Right atrium auricular region (tissue), 2 donors: ENCODE measurements at places on chromosomes 5 and 9. TPM values are rescaled to one million over a fixed set of nuclear protein-coding genes. Genes with fewer than 3 reads are reported as not detected.

DNA sequence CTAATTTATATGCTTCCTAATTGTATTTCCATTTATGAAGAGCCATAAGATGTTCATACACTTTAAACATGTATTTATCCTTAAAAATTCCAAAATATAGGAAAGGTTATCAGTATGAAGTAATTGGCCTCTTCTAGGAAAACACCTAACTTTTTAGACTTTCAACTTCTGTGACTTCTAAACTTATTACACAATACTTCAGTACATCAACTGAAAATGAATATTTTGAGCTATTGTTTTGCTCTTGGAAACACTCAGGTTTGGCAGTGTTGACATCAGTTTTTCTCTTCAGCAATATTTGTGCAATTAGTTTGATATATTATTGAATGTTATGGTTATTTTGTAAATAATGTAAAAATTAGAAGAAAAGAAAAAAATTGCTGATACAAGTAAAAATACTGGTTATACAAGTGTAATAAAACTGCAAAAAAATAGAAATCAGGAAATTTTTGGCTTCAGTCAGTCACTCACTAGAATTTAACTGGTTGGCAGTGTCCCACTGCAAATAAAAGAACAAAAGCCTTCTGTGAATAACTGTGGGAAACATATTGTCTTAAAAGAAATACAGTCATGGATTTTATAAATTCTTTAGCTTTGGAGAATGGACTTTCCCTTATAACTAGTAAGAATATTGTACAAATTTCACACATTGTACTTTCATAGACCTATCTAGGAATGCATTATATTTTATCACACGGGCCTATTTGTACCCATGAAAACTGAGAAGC is 635.9 kb downstream of the TLE1 start:
- DNase-seq, result no peak

GRCh38 chr5:31639481-31640411 is 815 bp downstream of the PDZD2 start:
- no peak for DNase-seq

GRCh38 chr9:73050065-73050816 is 97.4 kb upstream of the ALDH1A1 start:
- DNase-seq, result no peak

DNA sequence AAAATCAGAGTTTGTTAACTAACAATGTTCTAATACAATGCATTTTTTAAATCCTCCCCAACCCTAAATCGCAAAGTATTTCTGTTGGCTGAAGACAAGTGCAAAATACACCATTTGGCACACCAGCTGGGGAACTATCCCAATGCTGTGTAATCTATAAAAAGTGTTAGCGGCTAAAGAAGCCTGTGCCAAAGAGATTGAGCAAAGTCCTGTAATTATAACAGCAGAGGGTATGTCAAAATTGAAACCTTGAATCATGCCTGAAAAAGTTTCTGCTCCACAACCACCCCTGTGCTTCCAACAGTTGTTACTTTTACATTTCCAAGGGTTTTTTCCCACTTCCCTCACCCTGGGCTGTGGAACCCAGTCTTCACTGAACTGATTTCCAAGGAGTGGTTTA is 83.1 kb upstream of the PLPP6 start:
- no peak for DNase-seq

DNA sequence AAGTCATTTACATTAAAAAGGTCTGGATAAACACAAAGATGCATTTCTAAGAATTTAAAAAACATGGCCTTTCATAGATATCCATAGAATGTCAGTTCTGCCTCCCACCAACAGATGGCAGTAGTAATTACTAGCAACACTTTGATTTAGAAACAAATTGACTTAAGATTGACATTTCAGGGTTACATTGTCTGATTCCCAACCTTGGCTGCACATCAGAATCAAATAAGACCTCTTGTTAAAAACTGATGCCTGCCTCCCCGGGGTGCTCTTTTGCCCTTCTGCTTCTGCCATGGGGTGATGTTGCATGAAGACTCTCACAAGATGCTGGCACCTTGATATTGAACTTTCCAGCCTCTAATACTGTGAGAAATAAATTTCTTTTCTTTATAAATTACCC is 146.2 kb upstream of the GPR151 start:
- DNase-seq, result no peak

GRCh38 chr9:87465816-87466215 is 31.9 kb upstream of the DAPK1 start:
- no peak for DNase-seq

DNA sequence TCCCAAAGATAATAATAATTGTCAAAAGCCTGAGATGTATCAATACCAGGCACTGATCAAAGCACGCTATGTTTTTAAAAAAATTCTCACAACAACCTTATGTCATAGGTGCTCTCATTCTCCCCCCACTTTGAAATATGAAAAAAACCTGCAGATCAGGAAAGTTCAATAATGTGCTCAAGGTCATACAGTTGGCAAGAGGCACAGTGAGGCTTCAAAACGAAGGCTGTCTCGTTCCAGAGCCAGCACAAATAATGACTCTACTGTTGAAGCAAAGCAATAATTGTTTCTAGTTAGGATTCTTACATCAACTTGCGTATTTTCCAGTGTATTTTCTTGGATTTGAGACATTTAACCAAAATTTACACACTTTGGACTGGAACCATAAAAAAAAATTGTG is 88.3 kb downstream of the RAB3C start:
- no peak for DNase-seq

DNA sequence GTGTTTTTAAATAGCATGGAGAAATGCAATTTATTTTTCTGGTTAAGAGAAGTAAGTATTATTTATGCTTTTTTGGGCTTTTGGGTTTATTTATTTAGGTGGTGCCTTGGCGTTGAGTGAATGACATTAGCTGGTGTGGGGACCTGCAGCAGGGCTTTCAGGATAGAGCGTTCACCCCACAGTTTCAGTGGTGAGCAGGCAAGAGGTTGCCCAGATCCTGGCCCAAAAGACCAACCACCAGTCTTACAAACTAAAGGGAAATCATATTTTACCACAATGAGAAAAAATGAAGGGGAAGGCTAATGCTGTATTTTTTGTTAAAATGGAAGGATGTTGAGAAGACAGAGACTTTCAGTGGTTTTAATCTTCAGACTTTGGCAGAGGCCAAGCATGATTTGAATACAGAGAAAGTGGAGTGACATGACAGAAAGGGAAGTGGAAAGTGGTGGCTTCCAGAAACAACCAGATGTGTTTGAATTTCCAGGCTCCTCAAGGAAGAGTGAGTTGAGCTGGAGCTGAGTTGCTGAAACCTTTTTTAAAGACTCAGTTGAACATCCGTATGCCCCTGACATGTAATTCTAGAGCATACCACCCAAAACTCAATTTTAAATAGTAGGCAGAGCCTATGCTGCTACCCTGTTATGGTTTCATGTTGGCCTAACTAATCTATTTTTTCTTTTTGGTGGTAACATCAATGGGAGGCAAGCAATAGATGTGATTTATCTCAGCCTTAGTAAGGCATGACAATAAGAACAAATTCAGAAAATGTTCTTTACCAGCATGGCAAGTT is 94.8 kb downstream of the AOPEP start:
- DNase-seq, result no peak

DNA sequence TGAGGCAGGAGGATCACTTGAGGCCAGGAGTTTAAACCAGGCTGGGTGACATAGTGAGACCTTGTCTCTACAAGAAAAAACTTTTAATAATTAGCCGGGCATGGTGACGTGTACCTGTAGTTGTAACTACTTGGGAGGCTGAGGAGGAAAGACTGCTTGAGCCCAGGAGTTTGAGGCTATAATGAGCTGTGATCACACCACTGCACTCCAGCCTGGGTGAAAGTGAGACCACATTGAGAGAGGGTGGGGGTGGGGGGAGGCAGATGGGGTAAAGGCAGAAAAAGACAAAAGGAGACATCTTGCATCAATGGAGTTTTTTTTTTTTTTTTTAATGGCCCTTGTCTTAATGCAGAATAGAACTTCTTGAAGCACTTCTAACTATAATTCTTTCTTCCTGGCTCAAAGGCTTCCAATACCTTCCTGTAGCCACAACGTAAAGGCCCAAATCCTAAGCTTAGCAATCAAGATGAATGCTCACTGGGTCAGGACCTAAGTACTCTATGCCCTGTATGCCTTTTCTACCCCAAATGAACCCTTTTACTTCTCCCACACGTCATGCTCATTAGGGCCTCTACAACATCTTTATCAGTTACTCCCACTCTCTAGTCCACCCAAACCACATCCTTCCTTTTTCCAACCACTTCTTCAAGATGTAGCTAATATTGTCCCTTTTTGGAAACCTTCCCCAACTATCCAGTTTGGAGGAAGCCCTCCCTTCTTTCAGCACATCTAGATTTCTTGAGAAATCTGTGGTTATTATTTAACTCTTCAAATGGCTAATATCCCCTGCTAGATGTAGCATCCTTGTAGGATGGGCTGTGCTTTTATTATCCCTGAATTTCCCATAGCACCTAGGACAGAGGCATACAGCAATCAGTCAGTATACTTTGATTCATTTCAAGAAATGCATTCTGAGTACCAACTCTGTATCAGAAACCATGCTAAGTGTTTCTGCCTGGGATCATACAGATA is 40.8 kb downstream of the CSF2 start:
- DNase-seq, result no peak

DNA sequence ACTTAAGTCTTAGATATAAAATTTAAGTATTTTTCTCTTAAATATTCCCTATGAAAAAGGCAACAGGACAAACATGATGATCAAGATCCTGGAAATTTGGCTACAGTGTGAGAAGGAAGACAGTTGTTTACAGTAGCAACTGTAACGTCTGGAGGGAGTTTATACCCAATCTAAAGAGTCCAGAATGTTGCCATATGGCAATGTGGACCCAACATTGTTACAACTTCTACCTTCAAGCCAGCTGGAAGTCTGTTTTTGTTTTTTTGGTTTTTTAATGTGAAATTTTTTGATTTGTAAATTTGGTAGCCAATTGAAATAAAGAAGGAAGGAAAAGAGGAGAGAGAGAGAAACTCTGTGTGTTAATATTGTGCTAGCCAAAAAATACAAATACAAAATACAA is 233.4 kb downstream of the CHSY3 start:
- no peak for DNase-seq

DNA sequence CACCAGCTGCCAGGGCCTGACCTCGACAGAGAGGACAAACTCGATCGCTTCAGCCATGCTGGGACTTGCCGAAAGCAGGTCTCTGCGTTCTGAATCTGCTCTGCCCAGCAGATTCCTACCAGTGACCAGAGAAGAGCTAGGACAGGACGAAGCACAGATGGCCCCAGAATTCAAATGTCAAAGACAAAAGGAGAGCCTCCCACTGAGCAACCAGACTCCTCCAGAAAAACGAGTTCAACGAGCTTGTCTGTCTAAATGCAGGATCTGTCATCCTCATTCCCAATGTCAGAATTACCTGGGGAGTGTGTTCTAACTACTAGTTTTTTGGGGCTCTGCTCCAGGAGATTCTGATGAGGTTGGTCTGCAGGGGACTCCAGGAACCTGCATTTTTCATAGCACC is 13.4 kb downstream of the AK8 start:
- no peak for DNase-seq

Gene CARTPT
- not detected for total RNA-seq

Gene PAEP
- total RNA-seq, result not detected

Gene PCDHA10
- total RNA-seq, result 0.52 TPM

Gene SPATA31C1
- not detected for total RNA-seq

Gene SETD9
- 11.8 TPM for total RNA-seq
